ENCODE measurements at places on chromosomes 2 and 18.

- DNase-seq: no peak
These were observed 139.4 kb upstream of the SIX3 start for GRCh38 chr2:44801841-44802776.

DNA sequence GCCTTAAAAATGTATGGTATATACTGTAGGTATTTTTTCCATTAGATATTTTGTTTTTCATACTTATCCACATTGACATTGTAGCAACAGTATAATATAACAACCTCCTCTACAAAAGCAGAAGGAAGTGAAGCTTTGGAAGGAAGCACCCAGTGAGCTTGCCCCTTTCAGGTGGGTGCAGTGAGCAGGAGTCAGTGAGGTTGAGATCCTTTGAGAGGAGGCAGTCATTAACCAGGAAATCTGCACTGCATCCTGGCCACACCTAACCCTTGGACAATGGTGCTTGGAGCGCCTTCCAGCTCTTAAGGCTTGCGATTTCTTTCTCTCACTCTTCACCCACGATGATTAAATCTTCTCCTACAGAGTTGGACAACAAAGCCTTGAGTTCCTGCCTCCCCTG lies 13.9 kb downstream of the IL37 start:
- DNase-seq: peak; percentile 4

GRCh38 chr2:65630643-65631042 lies 198.2 kb upstream of the SPRED2 start:
- no peak for DNase-seq

- no peak for DNase-seq
These were observed 21.2 kb downstream of the VIT start for GRCh38 chr2:36717603-36718266.

DNA sequence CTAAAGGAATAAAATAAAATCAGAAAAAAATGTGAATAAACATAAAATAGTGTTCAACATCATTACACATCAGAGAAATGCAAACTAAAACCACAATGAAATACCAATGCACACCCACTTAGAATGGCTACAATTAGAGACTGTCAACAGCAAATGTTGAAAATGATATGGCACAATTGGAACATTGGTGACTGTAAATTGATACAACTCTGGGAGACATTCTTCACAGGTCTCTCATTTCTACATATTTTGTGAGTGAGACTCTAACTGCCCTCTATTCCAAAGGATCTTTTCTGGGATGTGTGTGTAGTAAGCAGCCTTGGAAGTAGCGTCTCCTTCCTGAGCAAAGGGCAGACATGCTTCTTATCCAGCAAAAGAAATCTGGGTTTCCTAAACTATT lies 323.0 kb downstream of the FBXO15 start:
- DNase-seq: no peak

DNA sequence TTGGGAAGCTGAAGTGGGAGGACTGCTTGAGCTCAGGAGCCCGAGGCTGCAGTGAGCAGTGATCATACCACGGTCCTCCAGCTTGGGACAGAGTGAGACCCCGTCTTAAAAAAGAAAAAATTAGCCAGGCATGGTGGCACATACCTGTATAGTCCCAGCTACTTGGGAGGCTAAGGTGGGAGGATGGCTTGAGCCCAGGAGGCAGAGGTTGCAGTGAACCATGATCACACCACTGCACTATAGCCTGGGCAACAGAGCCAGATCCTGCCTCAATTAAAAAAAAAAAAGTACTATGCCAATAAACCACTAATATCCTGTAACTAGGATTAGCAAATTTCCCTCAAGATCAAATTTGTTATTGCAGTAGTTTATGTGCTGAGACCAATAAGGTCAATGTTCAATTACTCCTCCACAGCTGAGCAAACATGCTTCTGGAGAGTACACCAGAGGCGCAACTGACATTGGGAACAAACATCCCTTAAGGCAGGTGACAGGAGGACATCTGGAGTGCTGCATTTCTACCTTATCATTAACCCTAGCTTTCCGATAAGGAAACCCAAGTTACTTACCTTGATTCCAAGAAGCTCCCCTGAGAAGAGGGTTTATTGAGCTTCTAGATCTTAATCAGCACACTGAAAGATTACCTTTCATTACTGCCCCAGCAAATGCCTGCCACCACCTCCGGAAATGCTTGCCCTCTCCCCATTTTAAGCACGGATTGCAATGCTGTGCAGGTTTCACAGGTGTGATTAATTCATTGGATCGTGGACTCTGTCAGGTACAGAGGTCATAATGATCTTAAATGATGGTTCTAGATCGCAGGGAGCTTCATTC lies 26.2 kb downstream of the MGAT4A start:
- no peak for DNase-seq

- DNase-seq: no peak
These were observed 32.2 kb downstream of the SPATS2L start for GRCh38 chr2:200338692-200339091.

DNA sequence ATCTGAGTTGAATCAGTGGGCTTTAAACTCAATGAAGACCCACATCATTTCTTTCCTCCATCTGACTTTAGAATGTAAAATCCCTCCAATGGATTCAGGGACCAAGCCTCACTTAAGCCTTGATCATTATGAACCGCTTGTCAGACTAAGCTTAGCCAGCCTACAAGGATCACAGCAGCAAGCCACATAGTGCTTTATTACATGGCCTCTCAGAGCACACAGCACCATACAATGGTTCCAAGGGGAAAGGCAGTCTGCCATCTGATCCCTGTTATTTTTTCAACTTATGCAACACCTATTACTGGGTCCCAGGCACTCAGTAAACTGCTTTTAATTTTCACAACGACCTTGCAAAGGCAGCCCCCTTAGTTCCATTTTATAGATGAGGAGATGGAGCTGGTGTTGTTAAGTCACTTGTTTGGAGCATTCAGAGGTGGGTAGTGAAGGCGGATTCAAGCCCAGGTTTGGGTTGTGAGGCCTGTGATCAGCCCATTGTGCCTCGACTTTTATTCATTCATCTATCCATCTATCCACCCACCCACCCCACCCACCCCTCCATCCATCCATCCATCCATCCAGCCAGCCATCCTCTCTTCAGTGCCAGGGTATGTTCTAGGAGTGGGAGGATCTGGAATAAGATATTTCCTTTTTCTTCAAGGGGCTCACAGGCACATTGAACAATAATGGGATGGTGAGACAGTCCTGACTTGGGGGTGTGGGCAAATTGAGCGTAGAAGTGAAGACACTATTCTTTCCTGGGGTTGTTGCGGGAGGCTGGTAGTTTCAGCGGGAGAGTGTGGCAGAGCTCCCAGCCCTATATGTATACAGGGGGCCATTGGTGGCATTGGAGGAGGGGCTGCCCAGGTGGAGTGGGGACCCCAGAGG lies 141.2 kb downstream of the MYCN start:
- no peak for DNase-seq

DNA sequence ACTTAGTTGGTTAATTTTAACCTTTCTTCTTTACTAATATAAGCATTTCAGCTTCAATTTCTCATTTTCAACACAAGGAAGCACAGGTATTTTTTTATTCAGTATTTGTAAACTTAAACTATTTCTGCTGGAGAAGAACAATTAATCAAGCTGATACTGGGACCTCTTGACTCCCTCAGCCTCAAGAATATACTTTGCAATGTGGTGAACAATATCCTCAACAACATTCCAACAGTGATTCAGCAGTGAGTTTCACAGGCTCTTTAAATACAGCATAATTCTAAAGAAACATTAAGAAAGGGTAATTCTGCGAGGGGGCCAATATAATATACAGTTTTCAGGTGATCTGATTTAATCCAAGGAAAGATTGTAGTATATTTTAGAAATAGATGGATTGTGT lies 10.0 kb downstream of the RAPGEF4 start:
- no peak for DNase-seq

DNA sequence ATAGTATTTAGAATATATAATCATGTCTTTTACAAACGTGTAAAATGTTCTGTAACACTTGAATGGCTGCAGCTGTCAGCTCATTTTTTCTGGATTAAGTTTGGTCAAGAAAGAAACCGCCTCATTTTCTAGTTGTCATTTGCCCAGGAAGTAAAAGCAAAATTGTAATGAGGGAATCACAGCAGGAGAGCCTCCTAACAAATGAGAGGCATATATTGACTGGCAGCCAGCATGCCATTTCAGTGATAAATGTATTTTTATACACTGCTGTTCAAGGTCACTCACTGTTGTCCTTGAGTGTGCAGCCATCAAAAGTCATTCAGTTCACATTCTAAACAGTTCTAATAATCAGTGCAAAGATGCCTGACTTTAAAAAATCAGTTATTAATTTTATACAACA lies 144.3 kb upstream of the BOD1L2 start:
- DNase-seq: no peak

DNA sequence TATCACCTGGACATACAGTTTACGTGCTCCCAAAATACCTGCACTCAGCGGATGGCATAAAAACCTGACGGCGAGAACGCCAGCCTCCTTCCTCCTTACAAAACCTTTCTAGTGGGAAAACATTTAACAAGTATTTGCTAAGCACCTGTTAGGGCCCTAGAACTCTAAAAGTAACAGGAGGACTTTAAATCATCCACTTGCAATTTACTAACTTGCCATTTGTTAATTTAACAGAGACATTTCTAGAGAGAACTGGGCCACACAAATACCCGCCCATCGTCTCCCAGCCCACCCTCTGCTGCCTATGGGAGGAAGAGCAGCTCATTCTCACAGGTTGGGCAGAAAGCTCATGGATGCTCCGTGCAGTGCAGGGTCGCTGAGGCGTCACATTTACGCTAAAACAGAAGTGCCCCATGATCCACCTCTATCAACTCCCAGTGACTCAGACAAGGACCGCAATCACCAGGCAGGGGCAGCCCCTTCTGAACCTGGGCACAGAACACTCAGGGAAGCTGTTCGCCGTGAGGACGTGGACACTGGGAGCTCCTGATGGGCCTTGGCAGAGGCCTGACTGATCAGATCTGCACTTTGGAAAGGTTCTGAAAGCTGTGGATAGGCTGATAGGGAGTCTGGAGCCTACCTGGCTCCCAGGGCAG lies 106.9 kb downstream of the HDAC4 start:
- no peak for DNase-seq

- no peak for DNase-seq
These were observed 481.9 kb downstream of the TMX3 start for GRCh38 chr18:68233018-68233417.

DNA sequence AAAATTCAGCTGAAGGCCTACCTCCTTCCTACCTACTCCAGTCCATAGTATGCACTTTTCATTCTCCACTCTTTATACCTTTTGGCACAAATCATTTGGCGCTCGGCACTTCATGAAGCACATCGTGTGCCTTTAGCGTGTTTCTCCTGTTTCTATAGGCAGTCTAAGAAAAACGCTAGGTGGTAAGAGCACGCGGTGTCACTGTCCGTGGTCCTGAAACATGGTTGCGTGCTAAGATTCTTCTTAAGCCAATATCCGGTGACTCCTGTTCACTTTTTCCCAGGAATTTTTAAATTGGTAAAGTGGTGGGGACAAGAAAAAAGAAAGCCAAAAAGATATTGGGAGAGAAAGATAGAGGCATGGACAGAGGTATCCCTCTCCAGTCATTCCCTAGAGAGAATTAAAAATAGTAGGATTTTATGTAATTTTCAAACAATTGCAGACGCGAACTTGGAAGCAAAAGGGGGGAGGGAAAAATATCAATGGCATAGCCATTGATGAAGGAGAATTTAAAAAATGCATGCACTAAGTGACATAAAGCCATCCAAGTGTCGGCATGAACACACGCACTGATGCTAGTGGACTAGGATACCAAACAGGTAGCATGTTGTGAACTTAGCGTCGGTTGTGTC lies 1.4 kb upstream of the CTNNA2 start:
- no peak for DNase-seq

- DNase-seq: no peak
These were observed 81.9 kb downstream of the TMEM131 start for GRCh38 chr2:97913846-97914245.

DNA sequence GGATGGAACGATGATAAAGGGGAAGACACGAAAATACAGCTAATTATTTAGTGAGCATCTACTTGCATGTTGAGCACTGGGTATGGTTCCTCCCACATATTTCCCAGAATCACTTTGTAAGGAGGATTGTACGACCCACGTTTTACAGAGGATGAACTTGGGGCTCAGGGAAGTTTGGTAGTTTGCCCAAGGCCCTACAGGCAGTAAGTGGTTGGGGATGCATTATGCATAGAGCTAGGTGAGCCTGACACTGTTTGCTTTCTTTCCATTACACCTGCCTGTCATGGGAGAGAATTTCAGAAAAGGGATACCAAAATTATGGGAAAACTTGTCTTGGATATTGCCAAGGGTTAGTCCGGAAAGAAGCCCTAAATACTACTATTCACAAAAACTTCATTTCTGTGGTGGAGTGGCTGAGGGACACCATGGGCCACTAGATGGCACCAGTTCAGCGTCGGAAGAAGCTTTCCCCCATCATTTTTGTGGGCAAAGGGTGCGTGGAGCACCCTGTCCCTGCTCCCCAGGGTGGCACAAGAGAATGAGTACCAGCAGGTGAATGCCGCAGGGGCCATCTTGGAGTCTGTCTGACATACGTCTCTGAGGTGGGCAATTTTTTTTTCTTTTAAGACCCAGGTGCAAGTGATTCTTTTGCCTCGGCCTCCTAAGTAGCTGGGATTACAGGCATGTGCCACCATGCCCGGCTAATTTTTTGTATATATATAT lies 23.5 kb upstream of the C18orf32 start:
- peak; percentile 32 for DNase-seq

- no peak for DNase-seq
These were observed 63.2 kb upstream of the LRATD1 start for GRCh38 chr2:14569294-14569693.

DNA sequence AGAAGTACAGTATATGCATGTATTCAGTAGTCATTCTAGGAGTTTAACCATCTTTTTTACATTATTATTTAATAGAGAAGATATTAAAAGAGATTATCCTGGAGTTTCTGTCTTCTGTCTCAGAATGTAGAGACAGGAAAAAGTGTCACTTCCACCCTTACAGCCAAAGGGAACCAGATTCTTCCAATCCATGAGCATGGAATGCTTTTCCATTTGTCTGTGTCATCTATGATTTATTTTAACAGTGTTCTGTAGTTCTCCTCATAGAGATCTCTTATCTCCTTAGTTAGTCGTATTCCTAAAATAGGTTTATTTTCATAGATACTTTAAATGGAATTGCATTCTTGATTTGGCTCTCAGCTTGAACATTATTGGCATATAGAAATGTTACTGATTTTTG lies 959.5 kb upstream of the PIK3C3 start:
- no peak for DNase-seq

DNA sequence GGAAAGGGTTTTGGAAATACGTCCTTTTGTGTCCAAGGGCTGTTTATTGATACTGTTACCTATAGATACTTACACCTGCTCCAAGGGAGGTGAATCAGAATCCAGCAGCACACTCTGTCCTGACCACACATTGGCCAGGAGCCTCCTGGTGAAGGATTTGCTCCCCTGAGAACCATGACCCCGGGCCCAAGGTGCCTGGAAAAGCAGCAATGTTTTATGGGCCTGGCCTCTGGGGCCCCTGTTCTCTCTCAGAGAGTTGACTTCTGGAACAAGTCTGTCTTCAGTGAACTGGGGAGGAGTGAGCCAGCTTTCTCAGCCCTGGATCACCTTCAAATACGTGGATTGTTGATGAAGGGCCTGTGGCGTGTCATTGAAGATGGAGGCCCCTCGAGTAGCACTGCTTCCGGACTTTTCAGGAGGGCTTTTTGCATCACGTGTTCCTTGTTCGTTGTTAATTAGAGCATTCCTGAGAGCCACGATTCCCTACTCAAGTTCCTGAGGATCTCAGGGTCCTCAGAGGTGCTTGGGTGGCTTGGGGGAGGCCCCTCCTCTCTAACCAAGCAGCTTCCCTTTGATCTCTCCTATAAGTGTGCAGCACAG lies 78.5 kb upstream of the RPL31 start:
- DNase-seq: no peak

GRCh38 chr2:58046335-58046584 lies 346 bp upstream of the VRK2 start:
- no peak for DNase-seq

- no peak for DNase-seq
These were observed 158.8 kb upstream of the SLC39A10 start for GRCh38 chr2:195498176-195498575.
